ENCODE measurements at places on chromosomes 3 and 15.

DNA sequence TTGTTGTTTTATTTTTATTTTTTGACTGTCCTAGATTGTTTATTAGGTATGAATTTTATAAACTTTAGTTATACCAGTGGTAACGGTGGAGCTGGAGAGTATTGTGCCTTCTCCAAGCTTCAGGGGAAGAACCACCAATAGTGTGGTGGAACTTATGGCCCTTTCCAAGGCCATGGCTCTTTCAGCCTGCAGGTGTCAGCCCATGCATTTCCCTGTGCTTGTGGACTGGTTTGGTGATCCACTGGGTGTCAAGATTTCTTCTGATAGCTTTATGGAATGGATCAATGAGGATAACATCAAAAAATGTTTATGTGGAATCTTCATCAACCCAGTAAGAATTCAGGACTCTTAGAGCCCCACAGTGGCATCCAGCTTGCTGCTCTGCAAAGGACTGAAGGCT lies 19.2 kb upstream of the SCAMP5 start:
- DNase-seq: no peak

- no peak for DNase-seq
These were observed 11.3 kb downstream of the PRKCI start for GRCh38 chr3:170233530-170233929.

- DNase-seq: no peak
These were observed 112.0 kb upstream of the TJP1 start for GRCh38 chr15:29934251-29934650.

GRCh38 chr3:11185564-11186317 lies 31.4 kb downstream of the HRH1 start:
- DNase-seq: no peak

DNA sequence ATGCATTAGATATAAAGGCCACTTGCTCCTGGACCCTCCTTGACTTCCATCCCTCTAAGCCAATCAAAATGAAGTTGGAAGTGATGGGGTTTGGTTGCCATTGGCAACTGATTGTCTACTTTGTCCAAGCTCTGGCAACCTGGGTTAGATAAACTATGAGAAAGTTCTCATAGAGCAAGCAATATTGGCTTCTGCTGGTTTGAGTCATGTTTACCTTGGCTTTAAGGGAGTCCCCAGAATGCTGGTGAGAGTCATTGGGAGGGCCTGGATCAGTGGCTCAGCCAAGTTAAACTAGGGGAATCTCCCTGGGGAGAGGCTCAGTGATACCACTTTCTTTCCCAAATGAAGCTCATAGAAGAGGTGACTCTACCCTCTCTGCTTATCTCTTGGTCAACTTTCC lies 176.3 kb upstream of the ROPN1 start:
- no peak for DNase-seq

DNA sequence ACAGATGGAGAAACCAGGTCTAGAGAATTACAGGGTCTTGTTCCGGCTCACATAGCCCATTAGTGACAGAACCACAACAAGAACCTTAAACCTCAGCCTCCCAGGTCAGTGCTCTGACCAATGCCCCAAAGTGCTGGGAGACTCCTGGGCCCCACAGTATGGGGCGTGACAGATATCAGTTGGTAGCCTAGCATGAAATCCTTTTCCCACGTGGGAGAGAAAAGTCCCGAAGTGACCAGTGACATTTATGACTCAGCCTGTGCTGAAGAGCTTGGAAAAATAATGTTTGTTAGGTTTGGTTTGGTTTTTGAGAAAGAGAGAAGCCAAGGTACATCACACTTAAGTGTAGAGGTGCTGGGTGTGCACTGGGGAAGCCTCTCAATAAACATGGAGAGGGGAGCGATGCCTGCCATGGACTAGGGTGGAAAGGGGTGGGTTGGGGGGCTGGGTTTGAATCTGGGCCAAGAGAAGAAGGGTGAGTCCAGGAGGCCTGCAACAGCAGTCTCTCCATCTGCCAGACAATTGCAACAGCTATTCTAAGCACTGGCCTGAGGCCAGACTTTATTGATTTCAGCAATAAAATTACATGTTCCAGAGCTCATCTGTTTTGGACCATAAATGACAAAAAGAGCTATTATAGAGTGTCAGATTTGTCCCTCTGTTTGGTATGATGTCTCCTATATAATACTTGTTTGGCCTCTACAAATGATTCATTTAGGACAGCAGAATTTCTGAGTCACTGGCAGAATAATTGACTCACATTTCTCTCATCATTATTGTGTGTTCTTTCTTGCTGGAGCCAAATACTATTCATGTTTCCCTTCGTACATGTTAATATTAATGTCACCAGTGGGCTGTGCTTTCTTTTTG lies 43.4 kb downstream of the C2CD4A start:
- DNase-seq: peak; percentile 24

GRCh38 chr3:177346878-177347277 lies 149.6 kb upstream of the TBL1XR1 start:
- no peak for DNase-seq

DNA sequence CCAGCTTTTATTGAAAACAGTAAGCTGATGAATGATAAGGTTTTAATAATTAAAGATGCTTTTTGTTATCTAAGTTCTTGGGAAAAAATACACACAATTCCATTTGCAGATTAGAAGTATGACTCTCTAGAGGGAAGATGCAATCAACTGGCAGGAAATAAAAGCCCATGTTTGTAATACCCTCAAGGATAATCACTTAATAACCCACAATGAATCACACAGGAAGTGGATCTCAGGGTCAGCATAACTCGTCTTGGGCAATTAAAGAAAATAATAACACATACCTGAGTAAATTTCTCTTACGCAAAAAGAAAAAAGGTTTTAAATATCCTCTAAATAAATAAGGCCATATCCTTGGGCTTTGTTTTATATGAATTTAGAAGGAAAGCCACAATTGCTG lies 9.4 kb upstream of the EID1 start:
- no peak for DNase-seq

- DNase-seq: no peak
These were observed 66.3 kb upstream of the HES1 start for GRCh38 chr3:194069421-194070219.

DNA sequence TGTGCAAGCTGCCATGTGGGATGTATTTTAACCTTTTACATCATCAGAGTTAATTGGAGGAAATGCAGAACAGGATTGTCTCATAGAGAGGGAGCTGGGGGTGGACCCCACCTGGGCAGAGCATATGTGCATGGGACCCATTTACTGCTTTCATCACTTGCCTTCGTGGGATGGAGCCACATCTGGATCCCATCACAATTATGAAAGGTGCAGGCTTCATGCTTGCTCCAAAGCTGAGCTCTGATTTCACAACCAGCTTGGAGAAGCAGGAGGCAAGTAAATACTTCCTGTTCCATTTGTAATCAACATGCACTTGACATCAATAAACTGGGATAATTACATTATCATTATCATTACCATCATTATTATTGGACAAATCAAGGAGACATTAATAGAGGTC lies 161.9 kb downstream of the ALDH1A2 start:
- no peak for DNase-seq

- DNase-seq: no peak
These were observed 12.8 kb downstream of the CHST2 start for GRCh38 chr3:143132246-143132980.

- no peak for DNase-seq
These were observed 3.8 kb downstream of the MPI start for GRCh38 chr15:74893627-74894026.

GRCh38 chr3:157335233-157336076 lies 101.2 kb upstream of the PTX3 start:
- no peak for DNase-seq

DNA sequence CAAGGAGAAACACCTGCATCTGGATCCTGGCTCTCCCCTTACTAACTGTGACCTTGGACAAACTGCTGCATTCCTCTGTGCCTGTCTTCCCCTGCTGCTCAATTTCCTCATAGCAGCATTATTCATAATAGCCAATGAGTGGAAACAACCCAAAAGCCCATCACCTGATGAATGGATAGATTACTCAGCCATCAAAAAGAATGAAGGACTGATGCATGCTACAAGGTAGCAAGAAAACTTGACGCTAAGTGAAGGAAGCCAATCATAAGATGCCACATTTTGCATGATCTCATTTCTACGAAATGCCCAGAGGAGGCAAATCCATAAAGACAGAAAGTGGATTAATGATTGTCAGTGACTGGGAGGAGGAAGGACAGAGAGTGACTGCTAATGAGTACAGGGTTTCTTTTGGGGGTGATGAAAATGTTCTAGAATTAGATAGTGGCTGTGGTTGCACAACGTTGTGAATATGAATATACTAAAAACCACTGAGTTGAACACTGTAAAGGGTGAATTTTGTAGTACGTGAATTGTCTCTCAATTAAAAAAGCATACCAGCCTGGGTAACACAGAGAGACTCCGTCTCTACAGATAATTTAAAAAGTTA lies 11.2 kb downstream of the IGDCC4 start:
- DNase-seq: no peak

- no peak for DNase-seq
These were observed 837.9 kb downstream of the OTOL1 start for GRCh38 chr3:162334537-162334936.

DNA sequence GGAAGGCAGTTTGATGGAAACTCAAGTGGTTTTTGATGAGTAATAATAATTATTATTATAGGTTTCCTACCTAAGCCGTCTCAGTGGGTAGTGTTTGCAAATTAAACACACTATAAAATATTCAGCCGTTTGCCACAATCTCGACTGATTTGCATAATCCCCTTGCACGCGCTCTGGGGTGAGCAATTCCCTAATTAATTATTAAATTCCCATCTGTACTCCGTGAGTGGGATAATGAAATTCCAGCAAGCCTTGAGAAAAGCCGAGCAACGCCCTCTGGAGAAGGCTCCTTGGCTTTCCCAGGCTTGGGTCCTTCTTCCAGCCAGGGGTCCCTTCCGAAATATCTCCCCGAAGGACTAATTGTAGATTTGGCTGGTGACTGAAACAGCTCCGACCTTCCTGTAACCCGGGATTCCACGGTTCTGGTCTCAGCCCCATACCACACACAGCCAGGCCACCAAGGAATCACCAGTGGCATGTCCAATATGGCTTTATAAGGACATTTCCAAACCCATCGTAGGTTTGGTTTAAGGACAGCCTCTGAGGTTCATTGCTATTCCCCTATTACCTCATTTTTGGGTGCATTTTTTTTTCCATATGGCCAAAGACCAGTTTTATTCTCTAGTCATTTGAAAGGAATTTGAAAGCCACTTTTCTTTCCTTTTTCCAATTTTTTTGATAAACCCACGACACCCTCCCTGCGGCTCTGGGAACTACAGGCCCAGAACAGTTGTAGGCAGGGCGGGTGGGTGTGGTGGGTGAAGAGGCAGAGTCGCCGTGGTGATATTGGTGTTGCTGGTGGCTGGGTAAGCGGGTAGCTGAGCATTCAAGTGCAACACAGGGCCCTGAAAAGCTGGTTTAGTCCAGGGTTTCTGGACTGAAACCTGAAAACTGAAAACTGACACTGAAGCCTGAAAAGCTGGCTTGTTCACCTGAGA lies 33.2 kb upstream of the RGMA start:
- peak; percentile 87 for DNase-seq

DNA sequence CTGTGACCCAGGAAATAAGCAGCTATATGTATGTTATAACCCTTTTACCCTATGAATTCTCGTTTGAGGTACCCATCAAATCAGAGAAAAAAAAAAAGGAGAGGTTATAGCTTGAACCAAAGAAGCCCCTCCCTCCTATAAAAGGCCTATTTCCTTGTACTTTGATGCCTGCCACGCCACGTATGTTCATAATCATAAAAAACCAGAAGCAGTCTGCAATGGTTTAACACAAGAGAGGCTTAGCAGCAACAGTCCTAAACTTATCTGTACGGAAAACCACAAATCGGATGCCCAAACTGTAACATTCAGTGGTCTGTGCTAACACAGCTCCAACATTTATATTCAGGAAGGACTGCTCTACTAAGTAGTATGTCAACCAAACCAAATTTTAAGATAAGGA lies 21.2 kb downstream of the CCR8 start:
- no peak for DNase-seq

GRCh38 chr3:29731050-29731449 lies 450.2 kb downstream of the RBMS3 start:
- DNase-seq: no peak

DNA sequence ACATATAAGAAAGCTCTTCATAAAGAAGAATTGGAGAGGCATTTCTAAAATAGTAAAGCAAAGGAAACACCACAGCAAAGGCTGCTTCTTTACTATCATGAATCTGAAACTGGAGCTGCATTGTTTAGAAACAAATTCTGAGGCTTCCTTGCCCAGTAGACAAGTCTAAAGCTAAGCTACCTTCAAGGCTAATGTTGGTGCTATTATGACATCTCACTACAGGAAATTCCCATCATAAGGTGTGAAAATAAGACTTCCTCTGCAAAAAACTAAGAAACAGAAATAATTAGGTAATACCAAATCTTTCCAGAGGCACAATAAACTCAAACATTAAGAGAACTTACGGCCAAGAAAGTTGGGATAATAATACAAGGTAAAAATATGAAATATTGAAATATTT lies 89.9 kb upstream of the P3H2 start:
- DNase-seq: no peak

- DNase-seq: no peak
These were observed 79.7 kb downstream of the FBN1 start for GRCh38 chr15:48565560-48566482.

- DNase-seq: no peak
These were observed 79.5 kb downstream of the LINGO1 start for GRCh38 chr15:77553257-77553656.

- DNase-seq: no peak
These were observed 334.9 kb upstream of the TBC1D5 start for GRCh38 chr3:18077128-18077840.

DNA sequence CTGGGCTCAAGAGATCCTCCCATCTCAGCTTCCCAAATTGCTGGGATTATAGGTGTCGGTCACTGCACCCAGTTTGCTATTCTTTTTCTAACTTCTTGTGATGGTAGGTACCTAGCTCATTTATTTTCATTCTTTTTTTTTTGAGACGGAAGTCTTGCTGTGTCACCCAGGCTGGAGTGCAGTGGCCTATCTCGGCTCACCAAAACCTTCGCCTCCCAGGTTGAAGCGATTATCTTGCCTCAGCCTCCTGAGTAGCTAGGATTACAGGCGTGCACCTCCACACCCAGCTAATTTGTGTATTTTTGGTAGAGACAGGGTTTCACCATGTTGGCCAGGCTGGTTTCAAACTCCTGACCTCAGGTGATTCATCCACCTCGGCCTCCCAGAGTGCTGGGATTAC lies 30.1 kb upstream of the RAD51 start:
- DNase-seq: no peak

- peak; percentile 67 for DNase-seq
These were observed 42.8 kb upstream of the RAF1 start for GRCh38 chr3:12706504-12707253.

DNA sequence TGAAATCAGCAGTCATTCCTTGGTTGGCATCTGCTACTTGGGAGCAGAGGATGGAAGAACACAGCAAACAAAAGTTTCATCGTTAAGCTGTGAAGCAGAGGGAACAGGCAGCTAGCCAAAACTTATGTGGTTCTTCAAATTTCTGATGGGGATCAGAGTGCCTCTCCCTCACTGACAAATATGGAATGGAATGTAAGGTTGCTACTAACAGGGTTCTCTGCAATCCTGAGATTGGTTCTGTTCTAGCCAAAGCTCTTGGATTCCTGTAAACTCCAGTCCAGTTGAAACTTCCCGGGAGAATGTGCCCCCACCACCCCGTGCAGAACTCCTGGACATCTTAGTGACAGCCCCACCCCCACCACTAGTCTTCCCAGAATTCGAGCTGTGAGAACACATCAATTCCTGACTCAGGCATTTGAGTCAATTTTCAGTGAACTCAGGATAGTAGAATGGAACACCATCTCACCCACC lies 55.9 kb upstream of the PHLDB2 start:
- DNase-seq: no peak

Measured in NCI-H524 treated with DMSO at 0.1 percent for 48 hours (cell line).